ENCODE measurements at places on chromosomes 2 and 18. TPM values are rescaled to one million over a fixed set of nuclear protein-coding genes. Genes with fewer than 3 reads are reported as not detected.

ACYP2 gene
- 29.3 TPM for polyA plus RNA-seq

DNA sequence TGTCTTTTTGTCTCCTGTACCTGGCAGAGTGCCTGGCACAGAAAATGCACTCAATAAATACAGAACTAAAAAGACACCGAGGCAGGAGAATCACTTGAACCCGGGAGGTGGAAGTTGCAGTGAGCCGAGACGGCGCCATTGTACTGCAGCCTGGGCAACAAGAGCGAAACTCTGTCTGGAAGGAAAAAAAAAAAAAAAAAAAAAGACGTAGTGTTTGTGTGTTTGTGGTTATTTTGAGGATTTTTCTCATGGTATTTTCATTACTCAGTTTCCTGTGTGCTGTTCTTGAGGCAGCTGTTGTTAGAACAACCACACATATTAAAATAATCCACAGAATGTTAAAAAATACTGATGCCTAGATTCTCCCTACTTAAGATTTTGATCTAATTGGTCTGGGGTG is 519.2 kb upstream of the SPHKAP start:
- DNase-seq = no peak

LMAN2L gene
- 24.3 TPM for polyA plus RNA-seq

DNA sequence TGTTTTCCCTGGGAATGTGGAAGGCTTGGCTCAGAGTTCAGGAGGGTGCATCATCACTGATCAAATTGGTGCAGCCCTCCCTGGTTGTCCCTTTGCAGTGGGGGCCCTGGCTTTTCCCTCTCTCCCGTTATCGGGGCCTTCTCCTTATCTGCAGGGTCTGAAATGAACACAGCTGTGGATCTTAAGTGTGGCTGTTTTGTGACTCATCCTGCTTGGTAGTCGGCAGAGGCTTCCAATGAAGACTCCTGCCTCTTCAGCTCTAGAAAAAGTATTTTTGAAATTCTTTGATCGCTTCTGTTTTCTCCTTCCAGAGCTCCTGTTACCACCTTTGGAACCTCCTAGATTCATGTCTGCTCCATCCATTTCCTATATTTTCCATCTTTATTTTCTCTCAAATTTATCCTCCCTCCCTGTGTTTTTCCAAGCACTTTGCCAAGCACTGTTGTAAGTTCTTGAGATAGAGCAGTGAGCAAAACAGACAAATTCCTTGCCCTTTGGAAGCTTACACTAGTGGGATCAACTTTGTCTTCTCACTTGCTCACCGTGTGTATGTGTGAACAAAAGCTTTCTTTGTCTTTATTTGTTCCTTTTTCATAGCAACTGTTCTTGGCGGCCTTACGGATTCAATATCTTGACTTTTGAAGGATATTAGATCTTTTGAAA is 45.7 kb downstream of the RALB start:
- no peak for DNase-seq

Measured in muscle of back (tissue), 13 donors.